Activated gamma-delta T cell (primary cell): ENCODE measurements at places on chromosomes 13 and 19.

DNA sequence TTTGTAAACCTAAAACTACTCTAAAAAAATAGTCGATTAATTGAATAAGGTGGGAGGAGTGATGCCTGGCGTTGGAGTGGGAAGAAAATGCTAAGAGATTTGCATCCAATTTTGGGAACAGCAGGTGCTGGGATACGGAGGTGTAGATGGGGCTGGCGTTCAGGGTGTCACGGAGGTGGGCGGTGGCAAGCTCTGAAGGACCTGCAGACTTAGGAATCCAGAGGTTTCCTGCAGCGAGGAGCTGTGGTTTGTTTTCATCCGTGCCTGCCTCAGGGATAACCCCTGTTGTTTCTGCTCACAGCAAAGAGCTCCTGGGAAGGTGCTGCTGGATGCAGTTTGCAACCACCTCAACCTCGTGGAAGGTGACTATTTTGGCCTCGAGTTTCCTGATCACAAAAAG is 166.4 kb upstream of the RNF113B start:
- no peak for DNase-seq

- no peak for DNase-seq
Observed at GRCh38 chr19:18204394-18205199, 755 bp upstream of the RAB3A start.

- DNase-seq: no peak
Observed at GRCh38 chr13:110367620-110368019, 60.5 kb downstream of the COL4A2 start.

DNA sequence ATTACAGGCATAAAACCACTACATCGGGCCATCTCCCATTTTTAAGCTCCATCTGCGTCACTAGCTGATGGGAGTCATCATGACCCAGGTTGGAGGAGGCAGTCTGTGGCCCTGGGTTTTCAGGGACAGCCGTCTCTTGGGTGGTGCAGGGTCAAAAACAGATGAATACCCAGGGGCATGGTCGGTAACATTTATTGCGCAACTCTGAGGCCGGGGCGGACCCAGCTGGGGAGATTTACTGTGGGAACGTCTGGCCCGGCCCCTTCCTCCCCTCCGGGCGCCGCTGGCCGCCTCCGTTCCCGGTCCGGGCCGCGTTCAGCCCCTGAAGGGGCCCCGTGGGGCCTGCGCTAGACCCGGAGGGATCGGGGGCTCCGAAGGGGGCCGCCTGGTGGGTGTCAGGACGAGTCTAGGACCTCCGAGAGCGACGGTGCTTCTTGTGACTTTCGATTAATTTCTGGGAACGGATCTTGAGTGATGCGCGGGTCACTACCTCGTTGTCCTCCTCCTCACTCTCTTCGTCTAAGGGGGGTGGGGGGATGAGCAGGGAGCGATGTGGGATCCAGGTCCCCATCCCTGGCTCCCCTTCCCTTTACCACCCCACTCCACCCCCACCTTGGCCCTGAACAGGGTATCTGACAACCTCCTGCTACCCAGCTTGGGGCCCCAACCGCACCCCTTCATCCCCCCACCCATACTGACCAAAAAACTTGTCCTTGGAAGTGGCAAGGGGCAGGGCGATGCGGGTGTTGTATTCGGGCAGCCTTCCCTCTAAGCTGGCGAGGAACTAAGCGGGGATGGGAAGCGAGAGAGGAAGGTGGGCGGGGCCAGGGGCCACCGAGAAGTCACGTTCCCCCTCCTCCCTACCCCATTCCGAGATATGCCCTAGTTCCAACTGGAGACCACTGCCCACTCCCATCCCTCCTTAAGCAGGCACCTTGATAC is 1.6 kb upstream of the RGL3 start:
- no peak for DNase-seq

GRCh38 chr13:46146898-46147297 is 35.1 kb downstream of the LCP1 start:
- no peak for DNase-seq

DNA sequence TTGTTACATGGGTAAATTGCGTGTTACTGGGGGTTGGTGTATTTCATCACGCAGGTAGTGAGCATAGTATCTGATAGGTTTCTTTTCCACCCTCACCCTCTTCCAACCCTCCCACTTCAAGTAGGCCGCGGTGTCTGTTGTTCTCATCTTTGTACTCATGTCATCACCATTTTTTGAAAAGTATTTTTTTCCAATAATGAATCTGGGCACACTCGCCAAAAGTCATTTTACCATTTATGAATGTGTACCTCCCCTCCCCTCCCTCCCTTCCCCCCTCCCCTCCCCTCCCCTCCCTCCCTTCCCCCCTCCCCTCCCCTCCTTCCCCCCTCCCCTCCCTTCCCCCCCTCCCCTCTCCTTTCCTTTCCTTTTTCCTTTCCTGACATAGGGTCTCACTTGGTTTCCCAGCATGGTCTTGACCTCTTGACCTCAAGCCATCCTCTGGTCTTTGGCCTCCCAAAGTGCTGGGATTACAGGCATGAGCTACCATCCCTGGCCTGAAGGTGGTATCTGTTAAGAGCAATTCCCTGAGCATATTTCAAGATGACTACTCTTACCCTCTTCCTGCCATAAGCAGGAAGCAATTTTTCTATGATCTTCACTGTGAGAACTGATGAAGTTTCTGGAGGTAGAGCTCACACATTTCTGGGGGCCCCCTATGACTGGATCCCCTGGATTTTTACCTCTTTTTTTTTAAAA is 15.7 kb downstream of the ZNF627 start:
- no peak for DNase-seq

DNA sequence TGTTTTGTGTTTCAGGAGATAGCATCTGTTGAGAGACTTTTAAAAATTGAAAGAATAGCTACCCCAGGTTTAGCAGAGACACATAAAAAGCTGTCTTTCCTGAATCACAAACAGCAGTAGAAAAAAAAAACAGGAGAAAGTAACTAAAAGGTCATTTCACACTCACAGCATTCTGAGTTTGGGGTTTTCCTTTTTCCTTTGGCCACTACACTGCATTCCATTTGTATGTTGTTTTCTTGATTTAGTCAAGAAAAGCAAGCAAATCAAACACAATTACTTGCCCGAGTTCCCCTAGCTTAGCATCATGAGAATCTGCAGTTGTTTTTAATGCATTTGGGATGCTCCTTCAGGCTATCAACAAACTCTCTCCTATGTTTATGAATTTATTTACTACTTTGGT is 161.0 kb downstream of the KCTD12 start:
- DNase-seq: no peak

GRCh38 chr19:37079238-37079637 is 1.0 kb downstream of the ZNF420 start:
- DNase-seq: no peak

DNA sequence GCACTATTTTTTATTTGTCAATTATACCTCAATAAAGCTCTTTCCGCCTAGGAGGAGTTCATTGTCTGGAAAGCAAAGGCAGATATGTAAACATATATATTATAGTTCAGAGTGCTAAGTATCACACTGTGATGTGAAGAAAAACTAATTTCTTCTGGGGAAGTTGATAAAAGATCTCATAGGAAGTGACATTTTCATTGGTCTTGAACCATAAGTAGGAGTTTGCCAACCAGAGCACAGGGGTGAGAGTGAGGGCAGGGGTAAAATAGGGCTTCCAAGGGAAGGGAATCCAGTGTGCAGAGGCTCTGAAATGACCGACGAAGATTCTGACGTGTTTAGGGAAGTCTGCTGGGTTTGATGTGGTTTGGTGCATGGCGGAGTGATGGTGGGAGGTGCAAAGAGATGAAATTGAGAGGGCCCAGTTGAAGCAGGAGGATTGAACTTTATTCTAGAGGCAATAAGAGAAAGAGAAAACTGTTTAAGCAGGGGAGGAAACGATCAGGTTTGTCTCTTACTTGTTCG is 780 bp upstream of the GTF2F2 start:
- no peak for DNase-seq

DNA sequence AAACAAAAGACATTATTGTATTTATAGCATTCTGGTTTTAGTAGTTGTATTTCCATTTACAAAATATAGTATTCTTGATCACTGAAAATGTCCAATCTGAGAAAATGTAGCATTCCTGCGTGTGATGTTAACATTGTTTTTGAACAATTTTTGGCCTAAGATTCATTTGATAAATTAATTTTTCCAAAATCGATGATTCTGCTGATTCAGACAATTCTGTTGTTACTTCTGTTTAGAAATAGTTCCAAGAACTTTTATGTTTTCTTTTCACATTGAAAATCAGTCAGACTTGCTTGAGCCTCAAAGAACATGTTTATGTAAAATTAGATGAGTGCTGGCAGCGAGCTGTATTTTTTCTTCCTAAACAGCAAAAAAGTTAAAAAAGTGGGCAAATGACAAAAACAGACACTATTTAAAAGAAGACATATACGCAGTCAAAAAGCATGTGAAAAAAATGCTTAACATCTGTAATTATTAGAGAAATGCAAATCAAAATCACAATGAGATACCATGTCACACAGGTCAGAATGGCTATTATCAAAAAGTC is 804.5 kb upstream of the MIR17HG start:
- no peak for DNase-seq

DNA sequence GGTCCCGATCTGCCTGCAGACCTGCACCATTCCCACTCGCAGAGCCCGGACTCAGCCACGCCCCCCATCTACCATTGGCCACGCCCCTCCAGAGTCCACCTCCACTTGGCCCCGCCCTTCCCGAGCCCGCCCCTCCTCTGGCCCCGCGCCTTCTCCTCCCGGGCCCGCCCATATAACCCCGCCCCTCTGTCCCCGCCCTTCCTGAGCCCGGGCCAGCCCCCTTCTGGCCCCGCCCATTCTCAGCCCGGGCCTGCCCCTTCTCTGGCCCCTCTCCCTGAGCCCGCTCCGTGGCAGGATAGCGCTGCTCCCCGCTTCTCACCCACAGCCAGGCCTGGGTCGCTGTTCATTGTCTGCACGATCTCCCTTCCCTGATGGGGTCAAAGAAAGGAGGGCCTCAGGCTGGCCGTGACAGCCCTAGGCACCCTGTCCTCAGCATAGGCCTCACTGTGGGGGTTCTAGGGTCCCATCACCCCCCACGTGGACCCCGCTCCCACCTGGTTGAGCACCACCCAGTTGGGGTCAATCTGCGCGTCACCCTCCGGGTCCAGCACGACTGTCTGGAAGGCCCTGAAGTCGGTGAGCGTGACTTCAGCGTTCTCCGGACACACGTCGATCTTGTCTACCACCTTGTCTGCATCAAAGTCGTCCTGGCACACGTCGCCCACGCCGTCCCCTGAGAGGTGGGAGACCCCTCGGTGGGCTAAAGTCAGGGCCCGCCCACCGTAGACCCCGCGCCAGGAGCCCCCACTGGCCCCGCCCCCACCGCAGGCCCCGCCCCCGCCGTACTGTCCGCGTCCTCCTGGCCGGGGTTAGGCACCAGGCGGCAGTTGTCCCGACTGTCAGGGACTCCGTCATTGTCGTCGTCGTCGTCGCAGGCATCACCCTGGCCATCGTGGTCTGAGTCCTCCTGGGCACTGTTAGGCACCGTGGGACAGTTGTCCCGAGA is 5.7 kb downstream of the COMP start:
- peak; percentile 37 for DNase-seq

DNA sequence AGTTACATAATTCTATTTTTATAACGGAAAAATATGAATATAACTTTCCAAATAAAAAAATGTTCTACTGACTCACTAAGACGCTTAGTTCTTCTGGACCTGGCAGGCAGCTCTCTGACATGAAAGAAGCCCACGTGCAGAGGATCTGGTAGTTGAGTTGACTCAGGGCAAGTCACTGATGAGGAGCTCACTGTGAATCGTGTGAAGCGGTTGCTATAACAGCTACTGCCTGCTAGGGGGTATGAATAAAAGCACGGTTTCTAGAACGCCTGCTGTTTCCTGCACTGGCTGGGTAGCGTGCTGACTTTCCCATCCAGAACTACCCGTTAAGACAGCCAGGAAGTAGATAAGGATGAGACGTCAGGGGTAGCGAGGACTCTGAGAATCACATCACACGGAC is 54.7 kb upstream of the WASF3 start:
- no peak for DNase-seq

- DNase-seq: no peak
Observed at GRCh38 chr19:1309977-1310852, 24.5 kb downstream of the EFNA2 start.

DNA sequence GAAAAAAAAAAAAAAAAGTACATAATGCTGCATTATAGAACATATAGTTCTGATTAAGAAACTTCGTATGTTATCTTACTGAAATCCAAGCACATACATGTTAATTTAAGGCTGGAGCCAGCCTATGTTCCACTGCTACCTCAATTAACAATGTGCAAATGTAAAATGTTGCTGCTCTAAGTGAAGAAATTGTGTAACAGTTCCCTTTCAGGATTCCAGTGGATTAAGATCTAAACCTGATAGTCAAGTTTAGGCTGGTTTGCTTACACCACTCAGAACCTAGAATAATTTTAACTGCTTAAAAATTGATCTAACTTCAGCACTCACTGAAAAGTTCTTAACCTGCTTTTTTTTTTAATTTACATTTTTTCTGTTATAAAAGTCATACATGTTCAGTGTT is 4.2 kb downstream of the VPS36 start:
- DNase-seq: no peak

GRCh38 chr19:41324921-41325639 is 15.1 kb downstream of the CCDC97 start:
- peak; percentile 60 for DNase-seq

- no peak for DNase-seq
Observed at GRCh38 chr13:112255550-112256120, 120.5 kb upstream of the SPACA7 start.

- DNase-seq: no peak
Observed at GRCh38 chr13:39556866-39557265, 46.1 kb downstream of the LHFPL6 start.

DNA sequence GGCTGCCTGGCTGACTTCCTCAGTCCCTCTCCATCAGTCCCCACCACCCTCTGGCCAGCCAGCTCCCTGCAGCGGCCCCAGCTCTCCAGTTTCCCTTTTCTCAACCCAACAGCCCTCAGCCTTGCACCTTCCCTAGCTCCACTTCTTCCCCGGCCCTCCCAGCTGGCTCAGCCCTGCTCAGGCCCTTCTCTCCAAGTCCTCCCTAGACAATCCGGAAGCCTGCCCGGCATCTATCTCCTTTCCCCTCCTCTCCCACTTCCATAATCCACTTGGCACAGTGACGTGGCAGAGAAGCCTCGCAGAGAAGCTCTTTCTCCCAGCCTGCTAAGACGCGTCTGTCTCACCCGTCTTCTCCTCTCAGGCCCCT is 1.1 kb downstream of the UBXN6 start:
- DNase-seq: no peak
